Stimulated activated CD4-positive, alpha-beta T cell treated with anti-CD3 and anti-CD28 coated beads, TNF-alpha, amount 100 ng/mL, for 1 hour (primary cell): ENCODE measurements at places on chromosomes 5 and 9.

DNA sequence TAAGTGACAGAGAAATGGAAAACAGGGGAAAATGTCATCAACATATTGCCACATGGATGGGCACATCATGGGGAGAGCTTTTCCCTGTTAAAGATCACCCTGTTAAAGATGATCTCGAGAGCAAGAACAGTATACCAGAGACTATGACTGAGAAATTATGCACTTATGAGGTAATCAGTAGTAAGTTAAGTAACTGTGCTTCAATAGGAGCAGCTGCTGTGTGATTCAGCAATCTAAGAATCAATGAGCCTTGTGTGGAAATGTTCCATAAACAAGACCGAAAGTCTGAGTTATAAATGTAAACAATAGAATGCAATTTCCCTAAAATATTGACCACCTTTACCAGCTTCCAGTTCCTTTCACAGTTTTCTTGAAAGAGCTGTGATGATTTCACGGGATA lies 582.3 kb downstream of the CAAP1 start:
- no peak for DNase-seq

DNA sequence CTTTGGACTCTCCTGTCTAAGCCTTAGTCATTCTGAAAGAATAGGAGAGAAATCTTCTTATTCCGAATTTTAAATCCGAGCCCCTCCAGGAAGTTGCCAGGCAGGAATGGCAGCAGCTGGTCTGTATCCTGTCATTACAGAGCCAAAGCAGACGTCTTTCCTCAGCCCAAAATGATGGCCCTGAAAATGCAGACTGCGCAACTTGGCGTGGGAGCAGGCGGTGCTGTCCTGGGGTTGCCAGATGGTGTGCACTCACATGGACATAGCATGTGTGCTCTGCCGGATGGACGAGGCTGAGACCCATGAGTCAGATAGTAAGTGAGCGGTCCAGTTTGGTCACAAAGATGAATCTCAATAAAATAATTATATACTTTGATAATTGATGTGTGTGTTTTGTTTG lies 410.4 kb downstream of the KCTD16 start:
- no peak for DNase-seq

GRCh38 chr9:131491001-131491710 lies 11.6 kb upstream of the POMT1 start:
- no peak for DNase-seq

- no peak for DNase-seq
Measured at GRCh38 chr5:127796211-127796610, 93.0 kb downstream of the CCDC192 start.

DNA sequence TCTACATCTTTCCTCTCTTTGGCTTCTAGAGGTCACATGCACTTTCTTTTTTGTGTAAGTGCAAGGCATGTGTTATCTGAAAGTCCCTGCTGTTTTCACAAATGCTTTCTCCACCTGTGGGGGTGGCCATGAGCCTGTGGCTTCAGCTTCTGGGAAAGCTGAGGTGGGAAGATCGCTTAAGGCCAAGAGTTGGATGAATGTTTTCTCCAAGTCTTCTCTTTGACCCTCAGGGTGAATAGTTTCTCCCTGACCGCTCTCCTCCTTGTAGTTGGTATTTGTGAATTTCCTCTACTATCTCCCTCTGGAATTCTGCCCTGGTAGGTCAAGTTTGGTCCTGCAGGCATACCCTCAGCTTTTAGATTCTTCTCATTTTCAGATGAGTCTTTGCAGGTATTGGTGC lies 74.2 kb downstream of the UGCG start:
- DNase-seq, result no peak

DNA sequence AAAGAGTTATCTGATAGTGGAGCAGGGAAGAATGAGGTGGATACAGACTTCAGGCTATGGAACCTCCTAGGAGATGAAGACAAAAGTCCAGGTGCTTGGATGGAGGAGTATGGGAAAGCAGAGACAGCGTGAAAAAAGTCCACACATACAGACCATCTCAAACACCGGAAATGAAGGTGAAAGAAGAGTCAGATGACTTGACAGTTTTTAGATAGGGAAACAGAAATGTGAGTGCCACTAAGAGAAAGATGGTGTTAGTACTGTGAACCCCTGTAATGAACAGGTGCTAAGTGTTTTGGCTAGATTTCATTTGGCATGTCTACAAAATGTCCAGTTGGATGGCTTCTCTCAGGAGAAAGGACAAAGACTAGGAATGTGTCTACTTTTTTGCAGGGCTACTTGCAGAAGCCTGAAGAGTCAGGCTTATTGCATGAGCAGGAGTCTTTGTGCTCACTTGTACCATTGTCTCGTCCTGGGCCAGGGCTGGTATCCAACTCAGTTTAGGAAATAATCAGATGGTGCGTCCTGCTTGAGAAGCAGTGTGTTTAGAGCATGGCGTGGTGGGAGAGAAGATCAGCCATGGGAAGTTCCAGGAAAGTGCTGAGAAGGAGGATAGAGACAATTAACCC lies 90.6 kb upstream of the STARD4 start:
- DNase-seq, result no peak
